ENCODE measurements at places on chromosomes 13 and 19.

- no peak for DNase-seq
Measured at GRCh38 chr13:30334663-30335386, 27.5 kb upstream of the KATNAL1 start.

DNA sequence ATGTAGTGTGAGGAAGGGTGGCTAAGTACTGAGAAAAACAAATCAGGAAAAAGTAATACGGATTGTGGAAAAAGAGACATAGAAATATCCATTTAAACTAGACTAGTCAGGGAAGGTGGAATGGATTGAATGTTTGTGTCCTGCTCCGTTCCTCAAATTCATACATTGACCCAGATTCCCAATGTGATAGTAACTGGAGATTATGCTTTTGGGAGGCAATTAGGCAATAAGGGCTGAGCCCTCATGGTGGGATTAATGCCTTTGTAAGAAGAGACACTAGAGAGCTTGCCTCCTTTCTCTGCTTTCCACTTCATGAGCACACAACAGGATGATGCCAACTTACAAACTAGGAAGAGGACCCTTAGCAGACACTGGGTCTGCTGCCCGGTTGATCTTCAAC lies 765.2 kb upstream of the GPC6 start:
- no peak for DNase-seq

DNA sequence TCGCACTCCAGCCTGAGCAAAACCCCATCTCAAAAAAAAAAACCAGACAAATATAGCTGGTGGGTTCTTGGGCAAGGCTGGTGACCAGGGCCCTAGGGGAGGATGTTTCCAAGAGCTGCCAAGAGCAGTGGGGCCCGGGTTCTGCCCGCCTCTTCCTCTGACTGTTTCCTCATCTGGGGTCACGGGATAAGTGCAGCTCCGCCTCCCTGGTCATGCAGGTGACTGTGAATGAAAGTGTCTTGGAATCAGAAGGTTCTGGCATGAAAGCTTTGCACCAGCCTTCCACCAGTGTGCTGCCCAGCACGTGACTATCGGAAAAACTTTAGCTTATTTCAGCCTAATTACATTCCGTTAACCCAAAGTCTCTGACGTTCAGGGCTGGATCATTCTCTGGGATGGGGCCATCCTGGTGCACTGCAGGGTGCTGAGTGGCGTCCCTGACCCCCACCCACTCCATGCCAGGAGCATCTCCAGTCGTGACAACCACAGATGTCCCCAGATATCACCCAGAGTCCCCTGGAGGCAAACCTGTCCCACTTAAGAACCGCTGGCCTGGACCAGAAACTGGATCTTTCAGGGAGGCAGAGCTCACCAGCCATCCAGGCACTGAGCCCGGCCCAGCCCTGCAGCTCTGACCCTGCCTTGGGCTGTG lies 85.6 kb downstream of the GNG7 start:
- no peak for DNase-seq

DNA sequence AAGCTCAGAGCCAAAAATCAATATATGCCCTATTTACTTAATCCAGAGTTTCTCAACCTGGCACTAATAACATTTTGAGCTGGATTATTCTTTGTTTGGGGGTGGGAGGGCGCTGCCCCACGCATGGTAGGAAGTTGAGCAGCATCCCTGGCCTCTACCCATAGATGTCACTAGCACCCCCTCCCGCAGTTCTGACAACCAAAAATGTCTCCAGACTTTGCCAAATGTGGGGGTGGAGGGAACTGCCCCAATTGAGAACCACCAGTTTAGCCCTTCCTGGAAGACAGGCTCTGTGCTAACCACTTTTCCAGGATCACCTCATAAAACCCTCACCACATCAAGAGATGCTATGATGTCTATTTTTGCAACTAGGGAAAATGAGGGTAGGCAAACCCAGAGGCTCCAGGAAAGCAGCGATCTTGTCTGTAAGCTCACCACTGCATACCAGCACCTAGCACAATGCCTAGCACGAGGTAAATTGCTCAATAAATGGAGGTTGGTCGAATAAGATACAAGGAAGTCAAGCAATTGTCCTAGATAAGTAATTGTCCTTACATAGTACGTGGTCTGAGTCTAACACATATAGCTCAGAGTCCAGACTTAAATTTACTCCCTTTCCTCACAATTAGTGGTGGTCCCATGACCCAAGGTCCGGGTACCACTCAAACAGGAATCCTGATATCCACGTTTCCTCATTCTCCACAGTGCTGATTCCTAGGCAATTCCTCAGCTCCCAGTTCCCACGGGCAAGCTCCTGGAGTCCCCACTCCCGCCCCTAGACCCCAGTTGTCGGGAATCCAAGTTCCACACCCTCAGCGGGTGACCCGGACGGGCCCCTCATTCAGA lies 892 bp downstream of the TRIR start:
- no peak for DNase-seq

DNA sequence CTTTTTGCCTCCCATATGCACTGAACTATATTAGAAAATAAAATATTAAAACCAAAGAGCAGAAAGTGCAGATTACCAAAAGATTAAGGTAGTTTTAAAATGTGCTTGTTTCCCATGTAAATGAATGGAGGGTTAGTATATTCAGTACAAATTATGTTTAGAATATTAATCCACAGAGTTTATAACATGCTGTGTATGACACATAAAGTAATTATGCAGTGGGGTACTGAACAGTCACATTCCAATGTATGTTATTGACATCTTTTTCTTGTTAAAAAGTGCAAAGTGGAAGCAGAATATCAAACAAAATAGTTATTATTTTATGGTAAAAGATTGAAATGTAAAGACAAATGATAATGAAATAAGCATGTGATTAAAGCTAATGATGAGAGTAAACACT lies 79.3 kb downstream of the GPC6 start:
- no peak for DNase-seq

GRCh38 chr13:44220948-44221347 lies 152.7 kb upstream of the SERP2 start:
- DNase-seq, result no peak

- no peak for DNase-seq
Measured at GRCh38 chr13:43822969-43823368, 36.2 kb upstream of the ENOX1 start.

DNA sequence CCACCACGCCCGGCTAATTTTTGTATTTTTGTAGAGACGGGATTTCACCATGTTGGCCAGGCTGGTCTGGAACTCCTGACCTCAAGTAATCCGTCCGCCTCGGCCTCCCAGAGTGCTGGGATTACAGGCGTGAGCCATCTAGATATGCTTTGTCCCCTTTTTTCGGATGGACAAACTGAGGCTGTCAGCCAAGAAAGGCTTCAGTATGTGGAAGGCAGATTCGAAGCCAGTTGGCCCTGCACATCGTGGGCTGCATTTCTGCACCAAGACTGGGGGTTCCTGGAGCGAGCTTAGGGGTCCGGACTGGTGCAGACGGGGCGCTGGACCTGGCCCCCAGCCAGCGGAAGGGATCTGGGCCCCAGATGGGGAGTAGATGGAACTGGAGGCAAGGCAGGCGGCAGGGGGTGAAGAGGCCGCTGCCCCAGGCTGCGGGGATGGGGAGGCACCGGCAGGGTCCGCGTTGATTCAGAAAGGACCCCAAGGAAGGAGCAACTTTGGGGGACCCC lies 9.7 kb upstream of the JUND start:
- DNase-seq, result no peak

DNA sequence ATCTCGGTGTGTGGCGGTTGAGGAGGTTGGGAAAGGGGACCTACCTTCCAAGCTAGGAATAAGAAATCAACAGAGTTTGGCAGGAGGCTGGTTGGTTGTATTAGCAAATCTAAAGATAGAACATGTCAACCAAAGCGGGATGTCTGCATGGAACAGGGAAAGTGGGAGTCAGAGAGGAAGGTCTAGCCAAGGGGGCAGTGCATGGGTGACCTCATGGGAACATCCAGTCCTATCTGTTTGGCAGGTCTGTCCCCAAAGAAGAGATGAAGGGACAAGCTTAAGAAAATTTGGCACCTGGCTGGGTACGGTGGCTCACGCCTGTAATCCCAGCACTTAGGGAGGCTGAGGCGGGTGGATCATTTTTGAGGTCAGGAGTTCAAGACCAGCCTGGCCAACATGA lies 118.7 kb upstream of the TSC22D1 start:
- DNase-seq, result no peak

GRCh38 chr13:76871432-76871831 lies 14.8 kb downstream of the KCTD12 start:
- no peak for DNase-seq

GRCh38 chr13:110109910-110110309 lies 197.0 kb downstream of the COL4A1 start:
- DNase-seq, result peak; percentile 56

DNA sequence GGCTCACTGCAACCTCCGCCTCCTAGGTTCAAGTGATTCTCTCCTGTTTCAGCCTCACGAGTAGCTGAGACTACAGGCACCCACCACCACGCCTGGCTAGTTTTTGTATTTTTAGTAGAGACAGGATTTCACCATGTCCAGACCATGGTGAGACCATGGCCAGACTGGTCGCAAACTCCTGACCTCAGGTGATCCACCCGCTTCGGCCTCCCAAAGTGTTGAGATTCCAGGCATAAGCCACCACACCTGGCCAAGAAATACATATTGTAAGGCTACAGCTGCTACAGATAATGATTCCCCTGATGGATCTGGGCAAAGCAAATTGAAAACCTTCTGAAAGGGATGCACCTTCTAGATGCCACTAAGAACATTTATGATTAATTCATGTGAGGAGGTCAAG lies 17.8 kb downstream of the PLPP2 start:
- no peak for DNase-seq

DNA sequence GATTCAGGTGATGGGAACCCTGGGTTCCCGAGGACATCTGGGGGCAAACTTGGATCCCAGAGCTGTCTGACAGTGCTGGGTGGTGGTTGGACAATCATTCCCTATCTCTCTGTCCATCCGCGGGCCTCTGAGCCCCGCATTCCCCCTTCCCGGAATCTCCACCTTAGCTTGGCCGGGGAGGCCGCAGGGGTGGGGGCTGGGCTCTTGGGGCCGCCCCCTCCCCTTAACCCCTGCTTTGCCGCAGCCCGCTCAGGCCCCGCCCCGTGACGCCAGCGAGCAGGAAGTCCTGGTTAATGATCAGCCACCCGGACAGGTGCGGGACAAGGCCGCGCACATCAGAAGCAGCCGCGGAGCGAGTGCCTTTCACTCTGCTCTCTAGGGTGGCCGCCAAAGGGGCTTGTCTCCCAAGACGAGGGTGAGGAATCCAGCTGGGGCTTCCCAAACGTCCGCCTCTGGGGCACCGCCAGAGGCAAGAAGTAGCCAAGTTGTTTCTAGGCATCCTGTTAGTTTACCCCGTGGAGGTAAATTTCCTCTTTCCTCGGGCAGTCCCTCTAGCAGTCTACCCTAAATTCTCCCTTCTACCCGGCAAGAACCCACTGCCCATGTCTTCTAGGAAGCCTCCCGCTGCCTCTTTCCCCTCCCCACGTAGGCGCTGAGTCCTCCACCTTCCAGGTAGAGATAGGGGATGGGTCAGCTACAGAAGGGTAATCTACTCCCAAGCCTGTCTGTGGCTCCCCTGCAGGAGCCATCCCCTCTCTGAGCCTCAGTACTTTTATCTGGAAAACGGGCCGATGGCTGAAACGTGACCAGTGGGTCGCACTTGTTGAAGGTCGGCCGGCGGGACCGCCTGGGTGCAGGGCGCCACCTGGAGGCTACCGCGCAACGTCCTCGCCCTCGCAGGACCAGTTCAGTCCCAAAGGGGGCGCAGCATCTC lies 3.0 kb downstream of the IRF2BP1 start:
- peak; percentile 68 for DNase-seq

GRCh38 chr13:26128676-26129075 lies 76.9 kb upstream of the SHISA2 start:
- no peak for DNase-seq

- no peak for DNase-seq
Measured at GRCh38 chr13:19596960-19597361, 35.6 kb upstream of the TPTE2 start.

GRCh38 chr13:94999871-95000270 lies 287.5 kb upstream of the SOX21 start:
- DNase-seq, result no peak

DNA sequence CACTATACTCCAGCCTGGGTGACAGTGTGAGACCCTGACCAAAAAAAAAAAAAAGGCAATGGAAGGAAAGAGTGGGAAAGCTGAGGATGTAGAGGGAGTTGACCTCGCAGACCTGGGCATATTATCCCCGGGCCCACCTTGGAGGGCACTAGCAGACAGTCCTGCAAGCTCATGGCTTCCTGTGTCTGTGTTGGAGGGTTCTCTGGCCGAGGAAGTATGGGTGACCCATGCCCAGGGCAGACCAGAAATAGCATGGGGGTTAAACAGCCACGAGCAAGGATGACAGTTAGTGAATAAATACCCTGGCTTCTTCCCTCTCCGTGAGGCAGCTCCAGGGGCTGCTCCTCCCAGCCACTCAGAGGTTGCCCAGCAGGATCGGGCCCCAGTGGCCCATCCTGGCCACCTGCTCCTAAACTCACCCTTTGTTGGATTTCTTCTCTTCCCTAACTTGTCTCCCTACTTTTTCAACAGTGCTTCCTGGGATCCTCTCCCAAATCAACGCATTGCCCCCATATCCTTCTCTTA lies 485.8 kb downstream of the ZNF536 start:
- DNase-seq, result no peak

- no peak for DNase-seq
Measured at GRCh38 chr13:51147732-51148131, 36.7 kb upstream of the C13orf42 start.

GRCh38 chr19:15421721-15422260 lies 3.0 kb upstream of the AKAP8L start:
- DNase-seq, result no peak

- DNase-seq, result no peak
Measured at GRCh38 chr13:27465611-27466010, 15.2 kb upstream of the MTIF3 start.

DNA sequence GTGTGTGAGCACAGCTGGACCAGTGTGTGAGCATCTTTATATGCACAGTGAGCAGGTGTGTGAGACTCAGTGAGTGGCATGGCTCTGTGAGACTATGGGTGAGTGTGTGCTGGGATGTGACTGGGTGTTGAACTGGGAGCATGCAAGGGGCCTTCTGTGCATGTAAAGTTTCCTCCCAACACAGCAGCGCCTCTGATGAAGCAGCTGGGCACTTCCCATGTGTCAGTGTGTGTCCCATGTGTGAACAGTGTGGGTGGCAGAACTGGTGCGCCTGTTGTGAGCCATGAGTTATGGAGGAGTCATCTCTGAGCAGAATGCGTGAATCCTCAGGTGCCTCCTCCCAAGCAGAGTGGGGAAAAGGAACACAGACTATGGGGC lies 24.1 kb downstream of the LGALS16 start:
- no peak for DNase-seq

DNA sequence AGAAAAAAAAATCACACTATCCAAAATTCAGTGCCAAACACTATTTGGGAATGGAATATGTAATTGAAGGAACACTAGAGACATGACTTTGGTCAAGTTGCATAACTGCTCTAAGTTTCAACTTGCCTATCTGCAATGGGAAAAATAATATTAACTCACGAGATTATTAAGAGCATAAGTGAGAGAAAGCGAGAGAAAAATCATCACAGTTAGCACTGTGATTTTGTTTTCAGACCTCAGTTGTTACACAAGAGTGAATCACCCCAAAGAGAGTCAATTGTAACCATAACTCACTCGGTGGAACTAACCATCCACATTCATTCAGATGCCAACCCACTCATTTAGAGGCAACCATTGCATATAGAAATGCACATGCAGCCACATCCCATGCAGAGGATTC lies 147.1 kb downstream of the NHLRC3 start:
- no peak for DNase-seq

GRCh38 chr19:1105008-1105872 lies 1.4 kb downstream of the GPX4 start:
- no peak for DNase-seq

- no peak for DNase-seq
Measured at GRCh38 chr13:92197669-92198068, 799.2 kb downstream of the GPC5 start.

GRCh38 chr13:44678197-44678596 lies 102.1 kb upstream of the TSC22D1 start:
- no peak for DNase-seq
